ENCODE measurements at places on chromosomes 3 and 15. TPM values are rescaled to one million over a fixed set of nuclear protein-coding genes. Genes with fewer than 3 reads are reported as not detected.

- DNase-seq: no peak
These were observed 54.9 kb downstream of the OCA2 start for GRCh38 chr15:28044121-28044672.

GHRL gene
- total RNA-seq: not detected

ADAMTS7 gene
- total RNA-seq: 7.5 TPM

DNA sequence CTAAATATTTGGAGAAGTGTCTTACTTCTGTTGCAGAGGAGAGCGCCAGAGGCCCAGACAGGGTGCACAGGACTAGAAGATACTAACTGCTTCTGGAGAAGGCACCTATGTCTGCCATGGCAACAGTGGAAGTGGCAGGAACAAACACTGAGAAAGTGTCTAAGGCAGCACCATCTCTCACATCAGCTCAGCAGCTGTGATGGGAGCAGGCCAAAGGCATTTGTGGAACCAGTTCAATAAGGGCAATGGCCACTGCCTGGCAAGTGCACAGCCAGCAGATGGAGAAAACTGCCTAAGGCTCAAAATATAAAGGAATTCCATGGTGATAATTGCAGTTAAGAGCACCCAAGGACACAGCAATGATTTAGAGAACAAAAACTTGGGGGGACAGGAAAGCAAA is 563.0 kb upstream of the CCDC54 start:
- DNase-seq: peak; percentile 58

GRCh38 chr15:38085931-38086568 is 151.6 kb downstream of the TMCO5A start:
- DNase-seq: peak; percentile 69

DNA sequence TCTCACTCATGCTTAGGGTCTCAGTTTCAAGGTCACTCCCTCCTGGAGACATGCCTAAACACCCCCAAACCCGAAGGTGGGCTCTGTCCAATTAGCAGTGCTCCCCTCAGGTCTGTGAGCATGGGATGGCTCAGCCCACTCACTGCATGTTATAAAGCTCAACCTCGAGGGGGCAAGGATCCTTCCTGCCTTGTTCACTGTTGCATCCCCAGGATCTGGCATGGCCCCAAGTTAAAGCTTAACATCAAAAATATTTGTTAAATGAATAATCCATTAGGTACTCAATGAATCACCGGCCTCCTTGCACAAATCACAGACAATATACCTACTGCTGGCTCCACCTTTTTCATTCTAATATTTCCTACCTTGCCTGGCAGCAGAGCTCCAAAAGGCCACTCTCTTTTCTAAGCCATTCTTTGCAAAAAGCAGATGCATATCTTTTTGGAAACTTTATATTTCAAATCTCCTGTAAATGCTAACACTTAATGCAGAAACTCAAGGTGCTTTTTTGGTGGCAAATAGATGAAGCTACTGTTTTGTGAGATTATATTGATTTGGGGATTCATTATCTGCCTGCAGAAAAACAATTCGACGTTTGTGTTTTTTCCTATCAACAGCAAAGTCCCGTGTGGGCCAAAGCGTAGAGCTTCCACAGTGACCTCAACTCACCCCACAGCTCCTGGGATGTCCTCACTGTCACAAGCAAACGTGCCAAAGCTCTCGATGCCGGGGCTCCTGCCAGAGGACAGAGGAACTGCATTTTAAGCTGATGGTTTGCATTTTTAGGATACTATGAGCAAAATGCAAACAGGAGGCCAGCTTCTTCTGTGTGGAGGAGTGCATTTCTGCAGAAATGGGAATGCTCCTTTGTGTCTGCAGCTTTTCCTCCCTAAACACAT is 35.4 kb downstream of the PCOLCE2 start:
- DNase-seq: peak; percentile 58

- DNase-seq: no peak
These were observed 128.7 kb downstream of the SNRK start for GRCh38 chr3:43415088-43415487.

C15orf62 gene
- 0.57 TPM for total RNA-seq

- peak; percentile 65 for DNase-seq
These were observed 7.2 kb upstream of the DYNC1LI1 start for GRCh38 chr3:32577581-32578556.
